ENCODE measurements at places on chromosomes 3 and 15.
A peak's percentile ranks its signal among the peaks of the same experiment; 100 is the strongest.

- no peak for DNase-seq
Measured at GRCh38 chr15:100043068-100043641, 298.6 kb downstream of the ADAMTS17 start.

GRCh38 chr15:99097441-99098410 is 7.2 kb upstream of the SYNM start:
- DNase-seq = no peak

GRCh38 chr3:151459358-151459757 is 1.5 kb downstream of the IGSF10 start:
- no peak for DNase-seq

DNA sequence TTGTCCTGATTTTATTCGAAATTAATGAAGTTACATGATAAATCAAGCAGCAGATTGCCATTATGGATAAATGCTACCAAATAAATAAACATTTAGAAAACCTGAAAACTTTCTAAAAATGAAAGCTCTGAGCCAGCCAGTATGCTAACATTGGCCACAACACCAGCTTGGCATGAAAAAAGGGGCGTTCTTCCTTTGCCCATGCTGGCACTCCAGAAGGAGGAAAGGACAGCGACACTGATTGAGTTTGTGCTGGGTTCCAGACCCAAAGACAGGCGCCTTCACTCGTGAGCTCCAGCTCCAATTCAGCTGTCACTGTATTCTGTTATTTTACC is 5.1 kb downstream of the STIMATE start:
- DNase-seq = no peak

- no peak for DNase-seq
Measured at GRCh38 chr3:182710557-182711157, 82.6 kb upstream of the ATP11B start.

- peak; percentile 49 for DNase-seq
Measured at GRCh38 chr15:90000186-90001001, 730 bp upstream of the ZNF710 start.

DNA sequence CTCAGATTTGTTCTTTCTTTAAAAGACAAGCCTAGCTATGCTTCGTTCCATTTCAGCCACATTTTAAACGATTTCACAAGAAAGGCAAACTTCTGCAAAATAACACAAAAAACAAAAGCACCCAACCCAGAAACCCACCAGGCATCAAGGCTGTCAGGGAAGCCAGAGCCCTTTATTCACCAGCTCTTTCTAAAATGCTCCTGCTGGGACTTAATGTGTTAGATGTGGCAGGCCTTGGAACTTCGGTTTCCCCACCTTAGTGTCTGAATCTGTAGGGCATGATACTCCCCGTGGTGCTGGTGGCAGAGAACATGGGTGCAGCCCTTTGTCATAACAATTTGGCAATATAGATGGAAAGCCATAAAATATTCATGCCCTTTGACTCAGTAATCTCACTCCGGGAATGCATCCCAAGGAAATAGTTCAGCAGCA is 56.8 kb upstream of the LCTL start:
- no peak for DNase-seq

DNA sequence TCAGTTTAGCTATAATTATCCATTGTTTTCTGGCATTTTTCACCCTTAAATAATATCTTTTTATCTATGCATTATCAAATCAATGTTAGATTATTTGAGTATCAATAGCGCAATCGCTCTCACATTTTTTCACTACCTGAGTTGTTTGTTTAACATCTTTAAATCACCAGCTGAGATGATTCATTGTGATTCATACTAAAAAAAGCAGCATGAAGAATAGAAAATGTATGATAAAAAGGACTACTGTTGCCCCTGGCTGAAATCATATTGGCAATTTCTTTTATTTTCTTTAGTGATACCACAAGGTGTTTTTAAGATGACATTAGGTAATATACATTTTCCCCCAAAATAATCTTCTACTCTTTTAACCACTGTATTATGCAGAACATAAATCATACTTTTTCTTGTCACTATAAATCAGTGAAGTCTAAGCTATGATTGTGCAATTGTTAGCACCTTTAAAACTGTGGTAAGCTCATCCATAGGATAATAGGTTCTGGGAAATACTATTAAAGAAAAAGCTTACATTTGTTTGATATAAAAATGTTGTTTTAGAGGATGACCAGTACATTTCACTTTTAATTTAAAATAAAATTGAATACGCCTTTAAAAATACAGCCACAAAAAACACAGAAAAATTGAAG is 889.1 kb downstream of the NAALADL2 start:
- DNase-seq = no peak

- no peak for DNase-seq
Measured at GRCh38 chr15:85589851-85590250, 204.9 kb downstream of the KLHL25 start.

- DNase-seq = no peak
Measured at GRCh38 chr3:183357564-183358079, 70.8 kb downstream of the MCF2L2 start.

GRCh38 chr3:16759227-16759903 is 125.4 kb upstream of the PLCL2 start:
- DNase-seq = no peak

DNA sequence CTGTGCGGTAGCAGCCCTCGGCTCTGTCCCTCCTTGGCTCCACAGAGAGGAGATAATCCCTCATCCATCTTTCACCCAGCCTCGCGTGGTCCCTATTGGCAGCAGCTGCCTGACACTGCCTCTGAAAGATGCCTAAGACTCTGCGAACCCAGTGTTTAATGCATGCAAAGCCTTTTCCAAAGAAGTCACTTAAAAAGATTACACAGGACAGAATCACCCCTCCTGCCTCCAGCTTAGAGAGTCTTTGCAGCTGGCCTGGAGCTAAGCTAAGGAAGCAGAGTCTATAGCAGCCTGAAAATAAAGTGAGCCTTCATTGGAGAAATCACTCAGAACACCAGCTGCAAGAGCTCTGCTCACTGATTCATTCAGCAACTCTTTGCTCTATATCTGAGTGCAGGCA is 247.2 kb downstream of the SHQ1 start:
- no peak for DNase-seq

- no peak for DNase-seq
Measured at GRCh38 chr3:98763819-98764418, 779 bp downstream of the ST3GAL6 start.

DNA sequence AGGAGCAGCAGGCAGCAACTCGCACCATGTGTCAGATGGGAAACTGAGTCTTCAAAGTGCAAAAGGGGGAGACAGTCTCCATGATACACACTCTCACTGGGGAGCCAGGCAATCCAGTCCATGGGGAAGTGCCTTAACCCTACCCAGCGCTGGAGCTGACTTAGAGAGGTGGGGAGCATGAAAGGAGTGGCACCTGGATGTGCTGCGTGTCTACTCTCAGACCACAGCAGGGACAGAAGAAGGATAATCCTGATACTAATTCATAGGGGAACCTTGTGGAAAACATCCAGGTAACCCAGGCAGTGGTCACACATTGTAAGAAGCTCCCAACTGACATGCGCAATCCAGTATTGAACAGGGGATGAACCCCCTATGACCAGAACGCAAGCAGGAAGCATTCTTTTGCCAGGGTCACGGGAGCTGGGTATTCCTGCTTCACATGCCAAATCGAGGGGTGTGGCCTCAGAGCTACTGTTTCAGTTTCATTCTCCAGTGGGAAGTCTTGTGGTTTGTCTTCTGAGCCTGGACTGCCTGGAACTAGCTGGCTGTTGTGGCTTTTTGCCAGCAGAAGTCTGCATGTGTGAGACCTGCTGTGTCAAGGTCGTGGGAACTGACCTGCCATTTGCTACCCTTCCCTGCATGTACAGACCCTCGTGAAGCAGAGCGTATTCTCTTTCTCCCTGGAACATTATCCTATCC is 367.6 kb upstream of the NDN start:
- DNase-seq = no peak

DNA sequence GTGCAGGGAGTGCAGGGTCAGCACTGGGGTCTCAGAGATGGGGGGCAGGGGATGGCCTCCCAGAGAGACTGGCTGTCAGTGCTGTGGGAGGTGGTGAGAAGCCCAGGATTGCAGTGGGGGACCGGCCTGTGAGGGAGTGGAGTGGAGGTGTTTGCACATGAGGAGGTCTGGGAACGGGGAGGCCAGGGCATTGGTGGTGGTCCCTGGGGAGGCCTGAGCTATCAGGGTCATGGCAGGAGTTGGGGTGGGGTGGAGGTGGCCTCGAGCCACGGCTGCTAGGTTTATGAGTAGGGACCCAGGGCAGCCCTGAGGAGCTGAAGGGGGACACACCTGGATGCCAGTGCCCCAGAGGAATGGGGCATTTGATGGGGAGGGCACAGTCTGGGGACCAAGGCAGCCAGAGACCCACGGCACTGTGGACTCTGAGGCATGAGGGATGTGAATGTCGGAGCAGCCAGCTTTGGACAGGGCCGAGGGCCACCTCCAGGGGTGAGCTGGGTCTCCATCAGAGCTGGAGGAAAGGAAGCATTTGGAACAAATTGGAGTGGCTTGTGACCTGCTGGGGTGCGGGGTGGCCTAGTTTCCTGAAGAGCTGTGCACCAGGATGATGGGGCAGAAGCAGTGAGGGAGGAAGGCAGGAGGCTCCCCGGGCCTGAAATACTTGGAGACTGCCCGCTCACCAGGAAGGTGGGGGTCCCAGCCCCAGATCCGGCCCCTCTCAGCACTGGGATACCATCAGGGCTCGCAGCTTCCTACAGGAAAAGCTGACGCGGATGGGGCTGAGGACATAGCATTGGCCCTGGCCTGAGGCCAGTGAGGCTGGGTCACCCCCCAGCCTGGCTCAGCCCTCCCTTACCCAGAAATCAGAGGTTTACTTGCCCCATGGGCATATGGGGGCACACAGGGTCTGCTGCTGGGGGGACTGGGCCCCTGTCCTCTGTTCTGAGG is 9.5 kb upstream of the CSPG4 start:
- DNase-seq = no peak

GRCh38 chr3:25503898-25504301 is 75.8 kb downstream of the RARB start:
- no peak for DNase-seq

DNA sequence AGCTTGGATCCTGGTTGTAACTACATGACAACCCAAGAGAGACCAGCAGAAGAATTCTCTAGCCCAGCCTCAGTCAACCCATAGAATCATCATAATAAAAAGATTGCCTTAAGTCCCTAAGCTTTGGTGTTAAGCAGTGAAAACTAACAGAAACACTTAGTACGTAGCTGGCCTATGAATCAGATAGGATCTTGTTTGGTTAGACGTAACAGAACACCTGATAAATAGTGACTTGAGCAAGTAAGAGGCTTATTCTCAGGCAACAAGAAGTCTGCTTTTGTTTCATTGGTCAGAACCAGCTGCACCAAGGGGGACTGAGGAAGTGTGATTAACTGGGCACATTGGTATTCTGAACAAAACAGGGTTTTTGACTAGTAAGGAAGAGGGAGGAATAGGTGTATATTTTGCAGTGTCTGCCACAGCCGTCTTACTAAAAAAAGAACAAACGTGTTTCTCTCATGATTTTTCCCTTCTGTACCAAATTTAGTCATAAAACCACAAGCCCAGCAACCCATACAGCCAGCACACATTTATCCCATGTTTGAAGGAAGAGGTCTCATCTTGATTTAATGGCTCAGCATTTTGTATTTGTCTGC is 53.3 kb upstream of the GLCE start:
- DNase-seq = no peak

GRCh38 chr15:41901431-41901830 is 7.6 kb upstream of the SPTBN5 start:
- DNase-seq = no peak

Measured in nephron progenitor cell (in vitro differentiated cells).